ENCODE measurements at places on chromosomes 6 and 20. TPM values are rescaled to one million over a fixed set of nuclear protein-coding genes. Genes with fewer than 3 reads are reported as not detected.

SEL1L2 gene
- total RNA-seq: not detected

DNA sequence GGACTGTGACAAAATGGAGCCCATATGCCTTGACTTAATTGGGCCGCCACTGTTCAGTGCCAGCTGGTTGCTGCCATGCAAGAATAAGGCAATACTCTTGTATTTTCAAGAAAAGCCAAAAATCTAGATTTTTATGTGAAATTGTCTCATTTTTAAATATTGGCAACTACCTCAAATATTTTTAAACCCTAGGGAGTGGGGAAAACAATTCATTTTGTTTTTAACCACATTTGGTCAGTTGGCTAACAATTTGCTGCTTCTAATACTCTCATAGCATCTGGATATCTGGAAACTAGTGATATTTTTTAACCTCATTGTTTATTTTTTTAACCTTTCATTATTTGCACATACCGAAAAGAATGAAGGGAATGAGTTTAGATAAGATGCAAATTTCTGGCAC lies 91.0 kb downstream of the EYA2 start:
- no peaks in the 10 kb centered on the region for H3K27me3 ChIP-seq
- peaks cover 4% of the 10 kb centered on the region for H3K4me1 ChIP-seq
- DNase-seq: no peak
- no peaks in the 10 kb centered on the region for H3K36me3 ChIP-seq

GRCh38 chr6:25278261-25278913 lies 787 bp upstream of the CARMIL1 start:
- no peak for DNase-seq
- H3K27ac ChIP-seq: peak overlapping the region; percentile 87
- H3K4me1 ChIP-seq: no peaks in the 10 kb centered on the region
- peak overlapping the region; percentile 71 for H3K4me3 ChIP-seq
- H3K27me3 ChIP-seq: no peaks in the 10 kb centered on the region

SLC17A5 gene
- 35.1 TPM for total RNA-seq

- H3K27me3 ChIP-seq: no peaks in the 10 kb centered on the region
- no peak overlapping the region for H3K4me3 ChIP-seq
- DNase-seq: no peak
- no peaks in the 10 kb centered on the region for H3K4me1 ChIP-seq
- no peak overlapping the region for H3K27ac ChIP-seq
Observed at GRCh38 chr6:47595785-47596184, 102.6 kb upstream of the ADGRF4 start.

DNA sequence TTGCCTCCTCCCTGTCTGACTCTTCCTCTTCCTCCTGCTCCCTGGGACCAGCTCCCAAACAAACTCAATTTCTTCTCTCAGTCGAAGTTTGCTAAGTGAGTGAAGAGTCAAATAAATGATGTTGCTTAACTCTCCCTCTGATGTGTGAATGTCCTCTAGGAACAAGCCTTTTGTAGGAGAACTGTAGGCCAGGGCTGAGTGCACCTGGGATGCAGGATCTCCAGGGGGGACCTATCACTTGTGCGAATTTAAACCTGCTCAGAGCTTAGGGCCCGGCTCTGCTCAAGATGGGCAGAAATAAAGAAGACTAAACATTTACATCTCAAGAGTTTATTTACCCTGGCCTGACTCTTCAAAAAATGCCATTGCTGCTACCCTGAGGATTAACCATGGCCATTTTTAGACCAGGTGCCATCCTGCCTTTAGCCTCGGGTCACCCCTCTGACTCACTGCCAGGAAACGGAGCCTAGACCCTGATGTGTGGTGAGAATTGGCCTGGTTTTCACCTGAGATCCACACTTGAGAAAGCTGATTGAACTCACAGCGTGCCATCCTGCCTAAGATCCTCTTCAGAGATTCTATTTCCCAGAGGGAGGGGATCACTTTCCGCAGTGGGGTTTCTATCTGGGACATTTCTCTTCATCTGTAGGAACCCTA lies 63.6 kb upstream of the CD93 start:
- no peaks in the 10 kb centered on the region for H3K4me1 ChIP-seq
- H3K4me3 ChIP-seq: no peak overlapping the region
- H3K27me3 ChIP-seq: no peaks in the 10 kb centered on the region

- DNase-seq: no peak
- H3K27ac ChIP-seq: no peak overlapping the region
- no peak overlapping the region for H3K4me3 ChIP-seq
- no peaks in the 10 kb centered on the region for H3K36me3 ChIP-seq
Observed at GRCh38 chr6:37309046-37309445, 44.7 kb upstream of the RNF8 start.

All from breast epithelium (tissue), 4 donors.